Stimulated activated CD8-positive, alpha-beta memory T cell treated with anti-CD3 and anti-CD28 coated beads, Interleukin-7, amount 100 ng/mL, for 1 hour (primary cell): ENCODE measurements at places on chromosomes 6 and 20.

DNA sequence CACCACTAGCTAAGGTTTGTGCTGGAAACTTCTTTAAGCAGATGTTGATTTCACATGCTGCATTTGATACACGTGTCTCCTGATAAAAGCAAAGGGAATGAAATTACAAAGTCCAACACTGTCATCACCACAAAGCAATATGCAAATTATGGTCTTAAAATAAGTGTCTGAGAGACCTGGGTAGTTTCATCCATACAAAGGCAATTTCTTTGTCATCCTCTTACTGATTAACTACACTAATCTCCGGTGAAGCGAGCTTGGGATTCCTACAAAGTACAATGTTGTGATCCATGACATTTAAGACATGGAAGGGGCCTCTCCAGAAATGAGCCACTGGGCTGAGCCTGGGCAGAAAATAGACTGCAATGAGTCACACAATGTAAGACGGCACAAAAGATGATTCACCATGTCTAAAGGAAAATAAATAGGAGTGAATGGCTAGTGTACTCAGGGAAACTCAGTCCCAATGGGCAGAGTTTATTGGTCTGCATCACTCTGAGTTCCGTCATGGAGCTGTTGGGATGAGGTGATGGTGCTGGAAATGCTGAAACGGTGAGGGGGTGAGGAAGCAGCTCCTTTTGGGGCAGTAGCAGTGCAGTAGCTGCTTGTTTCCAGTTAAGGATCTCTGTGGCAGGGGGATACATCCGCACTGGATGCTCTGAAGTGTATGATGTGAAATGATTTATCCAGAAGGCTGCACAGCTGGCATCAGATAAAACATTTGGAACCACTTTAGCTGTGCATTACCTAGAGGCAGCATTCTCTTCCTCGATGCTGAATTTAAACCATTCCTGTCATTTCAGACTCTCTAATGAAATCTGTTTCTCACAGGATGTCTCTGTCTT, 103.3 kb downstream of the IBTK start:
- DNase-seq = no peak

DNA sequence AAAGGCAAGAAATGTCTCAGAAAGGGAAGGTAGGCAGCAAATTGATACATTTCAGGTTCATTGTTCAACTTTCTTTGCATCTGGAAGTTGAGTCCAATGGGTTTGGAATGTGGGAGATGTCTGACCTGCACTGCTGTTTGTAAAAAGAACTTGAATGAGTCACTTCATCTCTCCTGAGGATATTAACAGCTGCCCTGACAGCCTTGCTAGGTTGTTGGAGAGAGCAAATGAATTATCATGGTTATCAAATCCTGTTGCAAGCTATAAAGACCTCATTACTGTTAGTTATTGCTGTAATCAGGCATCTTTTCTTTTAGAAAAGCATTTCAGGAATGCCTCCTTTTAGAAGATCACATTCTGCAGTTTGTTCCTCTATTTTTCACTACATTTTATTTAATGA, 23.0 kb upstream of the FLRT3 start:
- DNase-seq = no peak

GRCh38 chr6:47581591-47581990, 104.0 kb downstream of the CD2AP start:
- DNase-seq = no peak

DNA sequence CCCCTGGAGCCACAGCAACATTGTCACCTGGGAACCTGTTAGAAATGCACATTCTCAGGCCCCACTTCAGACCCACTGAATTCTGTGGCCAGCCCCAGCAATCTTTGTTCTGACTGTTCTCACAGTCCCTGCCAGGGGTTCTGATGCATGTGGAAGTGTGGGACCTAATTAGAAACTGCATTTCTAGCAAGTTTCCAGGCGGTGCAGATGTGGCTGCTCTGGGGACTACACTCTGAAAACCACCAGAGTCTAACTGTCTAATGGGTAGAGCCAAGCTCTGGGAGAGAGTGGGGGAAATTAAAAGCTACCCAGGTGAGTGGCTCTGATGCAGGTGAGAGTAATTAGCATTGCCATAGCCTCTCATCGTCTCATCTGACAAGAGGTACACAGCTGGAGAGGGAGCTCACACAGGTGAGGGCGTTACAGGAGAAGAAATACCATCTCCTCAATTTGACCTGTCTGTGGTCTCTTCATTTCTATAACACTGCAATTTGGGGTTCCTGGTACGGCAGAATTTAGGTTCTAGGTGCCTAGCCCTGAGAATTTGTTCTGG, 66.0 kb downstream of the SNX5 start:
- DNase-seq = no peak

DNA sequence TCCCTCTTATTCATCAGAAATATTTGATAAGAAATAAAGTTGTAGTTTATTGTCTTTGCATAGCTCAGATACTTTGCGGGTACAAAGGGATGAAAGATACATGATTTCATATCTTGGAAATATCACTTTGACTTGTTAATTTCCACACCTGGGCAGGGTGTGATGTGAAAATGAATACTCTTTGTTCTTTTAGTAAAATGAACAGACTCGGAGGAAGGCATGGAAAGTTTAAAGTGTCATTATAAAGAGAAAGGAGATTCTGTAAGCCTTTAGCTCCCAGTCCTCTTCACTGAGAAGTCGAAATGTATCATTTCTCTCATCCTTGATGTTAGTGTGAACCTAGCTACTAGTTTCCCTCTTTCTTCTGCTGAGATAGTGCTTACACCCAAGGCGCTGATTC, 36.7 kb upstream of the AKIRIN2 start:
- no peak for DNase-seq

GRCh38 chr6:45420083-45420908, 42.6 kb upstream of the SUPT3H start:
- no peak for DNase-seq

DNA sequence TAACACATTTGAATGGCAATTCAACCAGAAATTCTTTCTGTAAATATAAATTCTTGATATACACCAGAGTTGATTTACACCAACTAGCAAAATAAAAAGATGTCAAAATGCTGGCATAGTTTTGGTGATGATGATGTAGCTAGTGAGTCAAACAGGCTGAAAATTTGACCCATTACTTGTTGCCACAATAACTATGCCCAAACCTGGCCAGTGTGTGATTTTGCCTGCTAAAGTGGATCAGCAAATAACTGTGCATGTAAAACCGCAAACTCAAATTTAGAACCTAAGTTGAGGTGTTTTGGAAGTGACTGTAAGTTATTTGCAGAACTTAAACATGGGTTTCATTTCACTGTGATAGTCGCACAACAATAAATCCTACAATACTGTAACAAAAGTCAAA, 125.9 kb downstream of the KIF6 start:
- DNase-seq = no peak

- DNase-seq = no peak
Measured at GRCh38 chr6:168247443-168248147, 72.0 kb downstream of the DACT2 start.

GRCh38 chr6:104702126-104702841, 157.4 kb downstream of the HACE1 start:
- DNase-seq = no peak

DNA sequence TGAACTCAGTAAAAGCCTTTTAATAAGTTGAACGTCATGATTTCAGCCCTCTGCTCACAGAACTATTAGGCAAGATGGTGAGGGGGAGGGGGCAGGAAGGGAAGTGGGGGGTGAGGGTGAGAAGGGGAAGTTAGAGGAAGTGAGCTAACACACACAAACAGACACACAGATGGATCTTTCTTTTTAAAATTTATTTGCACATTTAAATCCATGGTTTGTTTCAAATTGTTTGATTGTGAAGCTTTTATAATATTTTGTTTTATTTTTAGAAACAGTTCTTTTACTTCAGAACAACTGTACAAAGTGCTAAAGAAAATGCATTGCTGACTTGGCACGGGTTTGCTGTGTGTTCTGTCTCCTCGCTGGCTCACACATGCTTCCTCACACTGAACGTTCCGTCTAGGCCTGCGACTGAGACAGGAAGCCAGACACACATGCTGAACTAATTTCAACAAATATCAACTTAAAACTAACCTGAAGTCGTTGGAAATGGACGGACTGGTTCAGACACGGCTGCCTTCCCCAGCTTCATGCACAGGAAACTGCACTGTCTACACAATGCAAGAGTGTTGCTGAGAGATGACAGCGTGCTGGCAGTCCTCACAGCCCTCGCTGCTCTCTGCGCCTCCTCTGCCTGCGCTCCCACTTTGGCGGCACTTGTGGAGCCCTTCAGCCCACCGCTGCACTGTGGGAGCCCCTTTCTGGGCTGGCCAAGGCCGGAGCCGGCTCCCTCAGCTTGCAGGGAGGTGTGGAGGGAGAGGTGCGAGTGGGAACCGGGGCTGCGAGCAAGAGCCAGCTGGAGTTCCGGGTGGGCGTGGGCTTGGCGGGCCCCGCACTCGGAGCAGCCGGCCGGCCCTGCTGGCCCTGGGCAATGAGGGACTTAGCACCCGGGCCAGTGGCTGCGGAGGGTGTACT, 8.1 kb upstream of the ZBP1 start:
- no peak for DNase-seq

DNA sequence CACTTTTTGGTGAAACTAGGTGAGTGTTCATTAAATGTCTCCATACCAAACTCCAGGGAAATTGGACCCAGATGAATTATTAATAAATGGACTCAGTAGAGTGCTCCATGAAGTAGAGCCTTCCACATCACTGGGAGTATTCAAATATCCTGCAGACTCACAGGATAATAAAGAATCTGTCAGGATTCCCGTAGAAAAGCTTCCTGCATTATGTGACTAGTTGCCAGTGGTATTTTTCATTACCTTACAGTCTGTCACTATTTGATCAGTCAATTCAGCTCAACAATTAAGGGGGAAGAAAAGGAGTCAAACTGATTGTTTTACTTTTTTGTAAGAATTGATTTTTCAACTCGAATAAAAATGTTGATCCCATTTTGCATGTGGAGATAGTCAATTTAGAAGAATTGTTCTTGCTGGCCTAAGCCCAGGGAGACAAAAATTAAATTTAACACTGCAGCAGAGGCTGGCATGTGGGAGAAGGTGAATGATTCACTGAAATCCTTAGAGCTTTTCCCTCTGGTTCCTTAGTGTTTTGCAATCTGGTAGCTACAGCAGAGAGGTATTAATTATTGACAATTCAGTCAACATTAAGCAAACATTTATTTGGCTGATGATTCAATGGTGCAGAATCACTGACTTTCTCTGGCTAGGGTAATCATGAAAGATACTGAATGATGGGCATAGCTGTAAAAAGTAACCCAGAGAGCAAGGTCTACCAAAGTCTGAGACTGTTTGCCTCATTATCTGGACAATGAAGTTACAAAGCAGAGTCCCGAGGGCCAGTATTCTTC, 442.4 kb downstream of the CD83 start:
- DNase-seq = no peak

DNA sequence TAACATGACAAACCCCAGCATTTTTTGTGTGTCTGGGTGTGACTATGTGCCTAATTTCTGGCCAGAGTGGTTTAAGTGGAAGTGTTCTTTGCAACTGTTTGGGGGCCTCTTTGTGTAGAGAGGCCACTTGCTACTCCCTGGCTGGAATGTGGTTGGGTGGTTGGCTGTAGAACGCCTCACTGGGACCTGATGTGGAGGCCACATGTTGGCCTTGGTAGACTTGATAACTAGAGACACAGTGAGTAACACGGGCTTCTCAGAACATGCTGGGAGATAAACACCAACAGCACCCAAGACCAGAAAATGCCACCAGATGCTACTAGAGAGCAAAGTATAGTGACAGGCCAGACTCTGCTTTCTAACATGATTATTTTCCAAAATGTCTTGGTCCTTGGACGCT, 111.2 kb upstream of the ZFP64 start:
- DNase-seq = no peak

DNA sequence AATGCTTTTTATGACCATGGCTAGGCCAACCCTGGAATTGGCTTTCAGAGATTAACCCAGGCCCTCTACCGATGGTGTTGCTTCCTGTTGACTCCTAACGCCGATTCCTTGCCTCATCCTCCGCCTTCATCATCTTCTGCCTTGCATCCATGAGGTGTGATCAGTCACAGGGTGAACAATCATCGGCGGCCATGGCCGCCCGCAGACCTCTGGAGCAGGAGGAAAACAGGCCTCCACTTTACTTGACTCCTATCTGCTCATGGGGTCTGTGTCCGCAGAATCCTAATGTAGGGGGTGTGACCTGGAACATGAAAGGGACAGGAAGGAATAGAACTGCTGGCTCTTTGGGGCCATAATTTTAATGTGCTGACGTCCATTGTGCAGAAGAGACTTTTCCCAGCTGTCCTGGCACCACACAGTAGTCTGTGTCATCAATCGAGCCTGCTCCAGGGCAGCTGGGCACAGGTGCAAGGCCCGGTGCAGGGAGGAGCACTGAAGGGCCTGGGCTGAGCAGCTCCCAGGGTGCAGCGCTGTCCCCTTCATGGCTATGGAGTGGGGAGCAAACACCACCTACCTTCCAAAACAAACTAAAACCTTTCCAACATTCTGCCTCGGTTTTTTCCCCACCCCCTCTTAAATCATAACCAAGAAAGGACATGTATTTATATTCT, 8.0 kb downstream of the SLC22A3 start:
- DNase-seq = no peak

GRCh38 chr6:154824076-154824475, 90.9 kb downstream of the SCAF8 start:
- no peak for DNase-seq

DNA sequence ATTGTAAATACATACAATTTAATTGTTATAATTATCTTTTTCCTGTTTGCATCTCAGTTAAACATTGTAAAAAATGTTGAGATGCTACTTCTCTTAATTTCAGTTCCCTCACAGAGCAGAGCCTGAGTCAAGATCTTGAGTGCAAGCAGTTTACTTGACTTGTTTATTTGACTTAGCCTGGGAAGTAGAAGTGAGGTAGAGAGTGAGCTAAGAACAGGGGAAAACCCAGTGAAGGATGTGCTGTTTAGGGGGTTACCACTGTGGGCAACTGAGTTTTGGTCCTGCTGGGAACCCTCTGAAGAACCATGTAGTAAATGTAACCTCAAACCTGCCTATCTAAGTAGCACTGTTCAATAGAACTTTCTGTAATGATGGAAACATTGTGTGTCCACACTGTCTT, 495.2 kb upstream of the FLRT3 start:
- DNase-seq = no peak

- DNase-seq = no peak
Measured at GRCh38 chr20:50438986-50439407, 71.2 kb upstream of the PTPN1 start.

- DNase-seq = no peak
Measured at GRCh38 chr6:156849806-156850205, 72.6 kb downstream of the ARID1B start.
